ENCODE measurements at places on chromosomes 7 and 10. TPM values are rescaled to one million over a fixed set of nuclear protein-coding genes. Genes with fewer than 3 reads are reported as not detected.

FGL2 gene
- 2.0 TPM for total RNA-seq

MINPP1 gene
- total RNA-seq = 32.3 TPM

TRIL gene
- total RNA-seq = 0.99 TPM

GNGT1 gene
- not detected for total RNA-seq

SNCG gene
- 8.3 TPM for total RNA-seq

DNTT gene
- total RNA-seq = 0.31 TPM

SMO gene
- total RNA-seq = 17.7 TPM

TES gene
- 71.0 TPM for total RNA-seq

SEMA3C gene
- 113 TPM for total RNA-seq

SORCS1 gene
- total RNA-seq = 9.6 TPM

CFTR gene
- total RNA-seq = 5.1 TPM

LLCFC1 gene
- 14.1 TPM for total RNA-seq

ZNF467 gene
- total RNA-seq = 2.4 TPM

NCF1 gene
- total RNA-seq = 1.5 TPM

PARD3 gene
- 59.5 TPM for total RNA-seq

WNT16 gene
- not detected for total RNA-seq

PRLHR gene
- total RNA-seq = 0.12 TPM

UFSP1 gene
- total RNA-seq = 3.0 TPM

GPR85 gene
- 5.4 TPM for total RNA-seq

SPDYE1 gene
- total RNA-seq = 2.7 TPM

LAMB1 gene
- 42.0 TPM for total RNA-seq

SHTN1 gene
- total RNA-seq = 77.3 TPM

All from testis (tissue), 5 donors.